ENCODE measurements at places on chromosomes 1 and 21.

- DNase-seq: no peak
These were observed 10.3 kb upstream of the EVI5 start for GRCh38 chr1:92795166-92795565.

DNA sequence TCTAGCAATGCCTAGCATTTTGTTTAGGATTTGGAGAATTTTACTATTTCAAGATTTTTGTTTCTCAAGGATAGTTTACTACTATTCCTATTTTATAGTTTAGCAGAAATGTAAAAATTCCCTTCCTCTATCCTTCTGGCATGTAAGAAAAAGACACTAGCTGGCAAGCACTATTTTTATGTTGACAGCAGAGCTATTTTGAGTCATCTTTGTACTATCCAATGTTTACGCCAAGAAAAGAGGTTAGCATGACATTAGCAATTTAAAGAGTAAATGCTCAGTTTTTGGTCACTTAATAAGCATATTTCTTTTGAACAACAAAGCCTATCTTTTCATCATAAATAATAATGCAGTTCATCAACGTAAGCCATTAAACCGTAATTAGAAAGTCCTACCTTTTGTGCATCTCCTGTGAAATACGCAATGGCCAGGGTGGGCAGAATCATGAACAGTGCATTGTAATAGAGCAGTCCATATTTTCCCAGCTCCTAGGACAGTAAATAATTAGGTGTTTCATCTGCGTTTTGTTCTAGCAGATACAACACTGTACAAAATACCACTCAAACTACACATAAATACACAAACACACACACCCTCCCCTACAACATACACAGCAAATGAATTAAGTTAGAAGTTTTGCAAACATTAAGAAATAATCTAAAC, 12.0 kb downstream of the SLC35D1 start:
- DNase-seq: no peak

GRCh38 chr1:173122958-173123852, 72.5 kb upstream of the TNFSF18 start:
- no peak for DNase-seq

DNA sequence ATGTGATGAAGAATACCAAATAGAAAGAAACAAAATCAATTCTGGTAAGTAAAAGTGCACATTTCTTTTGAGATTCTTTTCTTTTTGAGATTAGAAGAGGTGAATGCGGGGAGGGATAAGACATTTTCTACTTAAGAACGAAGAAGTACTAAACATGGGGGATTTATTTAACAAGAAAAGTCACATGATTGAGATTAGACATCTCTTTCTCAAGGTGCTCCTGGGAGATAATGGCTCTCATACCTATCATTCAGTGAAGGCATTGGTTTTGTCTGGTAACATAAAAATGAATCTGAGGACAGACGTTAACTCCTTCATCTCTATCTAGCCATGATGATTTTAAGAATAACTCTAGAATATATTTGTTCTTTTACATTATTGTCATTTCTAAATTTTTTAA, 147.9 kb upstream of the SAMSN1 start:
- DNase-seq: no peak

DNA sequence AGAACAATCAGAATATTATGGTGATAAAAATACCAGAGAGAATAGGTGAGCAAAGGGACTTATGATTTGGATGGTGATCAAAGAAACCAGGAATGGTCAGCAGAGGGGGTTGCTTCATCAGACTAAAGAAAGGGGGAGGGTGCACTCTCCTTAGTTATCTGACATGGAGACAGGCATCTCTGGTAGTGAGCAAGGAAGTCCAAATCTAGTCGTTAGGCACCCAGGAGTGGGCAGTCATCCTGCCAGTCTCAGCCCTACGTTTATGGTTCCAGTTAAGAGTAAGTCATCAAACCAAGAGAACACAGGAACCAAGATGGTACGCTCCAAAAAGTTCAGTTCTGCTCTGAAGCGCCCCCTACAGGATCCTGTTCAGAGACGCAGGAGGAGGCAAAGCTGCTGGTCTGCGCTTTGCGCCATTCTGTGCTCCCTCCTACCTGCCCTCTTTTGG, 28.6 kb downstream of the EBNA1BP2 start:
- no peak for DNase-seq

- no peak for DNase-seq
These were observed 22.1 kb upstream of the DISP1 start for GRCh38 chr1:222792744-222793143.

GRCh38 chr1:214143006-214143992, 137.7 kb upstream of the SMYD2 start:
- DNase-seq: no peak

DNA sequence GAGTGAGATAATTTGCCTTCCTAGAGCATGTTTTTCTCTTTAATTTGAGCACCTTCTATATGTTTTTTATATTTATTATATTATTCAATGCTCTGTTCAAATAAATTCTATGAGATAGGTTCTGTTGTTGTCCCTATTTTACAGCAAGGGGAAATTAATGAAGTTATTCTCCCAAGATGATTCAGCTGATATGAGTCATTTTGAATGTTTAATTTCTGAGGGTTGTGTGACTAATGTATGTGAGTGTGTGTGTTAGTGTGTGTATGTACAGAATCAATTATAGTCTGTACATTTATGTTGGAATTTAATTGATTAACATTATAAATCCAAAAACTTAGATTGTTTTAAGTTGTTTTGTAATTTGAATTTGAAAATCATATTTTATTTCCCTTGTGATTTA, 1536.7 kb upstream of the B3GALT2 start:
- no peak for DNase-seq

DNA sequence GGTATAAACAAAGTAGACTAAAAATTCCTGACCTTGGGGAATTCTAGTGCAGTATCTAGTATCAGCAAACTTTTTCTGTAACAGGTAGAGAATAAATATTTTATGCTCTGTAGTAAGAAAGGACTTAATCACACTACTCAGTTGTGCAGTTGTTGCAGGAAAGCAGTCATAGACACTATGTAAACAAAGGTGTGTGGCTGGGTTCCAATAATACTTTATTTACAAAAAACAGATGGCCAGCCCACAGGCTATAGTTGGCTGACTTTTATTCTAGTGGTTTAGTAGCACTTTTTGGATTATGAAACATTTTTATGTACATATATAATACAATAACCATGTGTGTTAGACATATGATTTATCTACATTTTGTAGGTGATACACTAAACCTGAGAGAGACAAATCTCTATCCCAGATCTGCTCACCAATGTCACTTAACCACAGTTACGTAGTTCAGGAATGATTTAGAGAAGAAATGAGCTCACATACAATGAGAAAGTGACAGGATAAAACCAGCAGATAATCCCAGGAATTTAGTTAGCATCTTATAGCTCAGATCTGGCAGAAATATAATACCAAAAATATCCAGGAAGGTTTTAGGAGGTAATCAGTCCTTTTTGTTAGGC, 56.1 kb downstream of the MIER1 start:
- DNase-seq: no peak
